Suprapubic skin (tissue), 4 donors: ENCODE measurements at places on chromosomes 12 and 14.

DNA sequence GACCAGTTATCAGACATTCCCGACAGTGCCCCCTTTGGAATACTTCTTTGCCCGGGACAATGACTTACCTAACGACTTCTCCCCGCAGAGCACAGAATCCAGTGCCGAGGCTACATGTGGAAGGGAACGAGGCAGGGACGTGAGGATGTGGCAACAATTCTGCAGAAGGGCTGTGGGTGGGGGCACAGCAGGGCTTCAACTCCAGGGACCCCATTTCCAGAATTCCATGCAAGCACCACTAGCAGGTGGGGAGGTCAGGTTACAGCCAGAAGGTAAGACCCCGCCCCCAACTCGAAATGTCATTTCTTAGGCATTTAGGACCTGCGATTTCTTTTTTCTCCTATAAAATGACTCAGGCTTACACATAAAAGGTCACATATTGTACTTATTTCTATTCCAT, 207.9 kb downstream of the TMEM132C start:
- no peak for DNase-seq

GRCh38 chr12:109822951-109823411, 10.2 kb downstream of the TRPV4 start:
- DNase-seq = no peak

DNA sequence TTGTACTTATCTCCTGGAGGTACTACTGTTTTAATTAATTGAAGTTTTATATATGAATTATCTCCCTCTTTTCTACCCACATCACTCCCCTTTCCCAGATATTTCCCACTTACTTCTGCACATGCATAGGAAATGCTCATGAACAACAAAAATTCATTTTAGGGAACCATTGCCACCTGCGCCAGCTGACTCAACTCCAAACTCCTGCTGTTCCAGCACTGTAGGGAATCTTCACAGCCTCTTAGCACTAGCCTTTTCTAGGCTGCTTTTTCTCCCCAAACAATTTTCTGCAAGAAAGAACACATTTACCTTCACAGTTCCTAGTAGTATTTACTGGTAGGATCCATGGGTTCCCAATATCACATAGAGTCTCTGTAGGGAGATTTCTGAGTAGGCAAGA, 268.4 kb downstream of the LRFN5 start:
- no peak for DNase-seq

DNA sequence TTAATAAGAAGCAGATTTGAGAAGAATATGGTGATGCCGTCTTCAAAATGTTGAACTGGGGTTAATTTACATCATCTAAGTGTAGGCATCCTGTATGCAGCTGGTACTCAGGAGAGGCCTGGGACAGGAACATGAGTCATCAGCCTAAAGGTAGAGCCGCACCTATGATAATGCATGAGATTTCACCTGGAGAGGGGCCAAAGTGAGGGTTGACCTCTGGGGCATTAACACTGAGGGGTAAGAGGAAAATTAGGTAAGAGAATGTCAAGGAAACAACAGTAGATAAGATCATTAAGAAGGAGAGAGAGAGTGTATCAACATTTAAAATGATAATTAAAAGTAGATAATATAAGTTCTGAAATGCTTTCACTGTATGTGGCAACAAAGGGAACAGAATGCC, 20.2 kb upstream of the SSTR1 start:
- DNase-seq = no peak
